ENCODE measurements at places on chromosomes 5 and 9. TPM values are rescaled to one million over a fixed set of nuclear protein-coding genes. Genes with fewer than 3 reads are reported as not detected.

DNA sequence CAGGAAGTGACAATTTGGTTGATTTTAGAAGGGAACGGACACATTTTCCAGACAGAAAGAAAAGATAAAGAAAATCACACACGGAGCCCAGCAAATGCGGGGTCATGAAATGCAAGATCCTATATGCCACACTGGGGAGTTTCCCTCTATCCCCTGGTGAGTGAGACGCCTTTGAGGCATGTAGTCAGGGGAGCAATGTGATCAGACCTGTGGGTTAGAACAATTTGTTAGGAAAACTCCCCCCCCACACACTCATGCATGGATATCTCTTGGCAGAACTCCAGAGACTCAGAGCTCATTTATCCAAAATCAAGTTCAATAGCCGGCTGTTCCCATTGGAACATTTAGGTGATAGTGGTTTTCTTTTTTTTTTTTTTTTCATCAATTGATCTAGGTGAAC lies 71.7 kb upstream of the TRIO start:
- H3K4me1 ChIP-seq = peaks cover 7% of the 10 kb centered on the region
- H3K4me3 ChIP-seq = no peak overlapping the region
- DNase-seq = no peak
- H3K36me3 ChIP-seq = peaks cover 4% of the 10 kb centered on the region
- peaks cover 3% of the 10 kb centered on the region for H3K27me3 ChIP-seq

- H3K4me3 ChIP-seq = peak overlapping the region; percentile 96
- no peaks in the 10 kb centered on the region for H3K36me3 ChIP-seq
- DNase-seq = no peak
- peaks cover 2% of the 10 kb centered on the region for H3K27me3 ChIP-seq
- H3K27ac ChIP-seq = peak overlapping the region; percentile 98
- peaks cover 30% of the 10 kb centered on the region for H3K4me1 ChIP-seq
Observed at GRCh38 chr9:128550226-128550625, 2.2 kb upstream of the SPTAN1 start.

GRCh38 chr9:97632248-97632984 lies 752 bp downstream of the TSTD2 start:
- no peak for DNase-seq
- H3K36me3 ChIP-seq = peaks cover 11% of the 10 kb centered on the region
- H3K27ac ChIP-seq = peak overlapping the region; percentile 100
- peaks cover 2% of the 10 kb centered on the region for H3K27me3 ChIP-seq
- peak overlapping the region; percentile 96 for H3K4me3 ChIP-seq

GRCh38 chr5:120053841-120054240 lies 410.3 kb upstream of the PRR16 start:
- H3K4me1 ChIP-seq = peaks cover 21% of the 10 kb centered on the region
- H3K27ac ChIP-seq = no peak overlapping the region
- no peak overlapping the region for H3K4me3 ChIP-seq
- no peaks in the 10 kb centered on the region for H3K27me3 ChIP-seq
- DNase-seq = no peak

- no peak for DNase-seq
- H3K36me3 ChIP-seq = no peaks in the 10 kb centered on the region
- no peak overlapping the region for H3K4me3 ChIP-seq
- H3K27me3 ChIP-seq = peaks cover 6% of the 10 kb centered on the region
- no peak overlapping the region for H3K27ac ChIP-seq
Observed at GRCh38 chr9:98909935-98910334, 33.8 kb upstream of the COL15A1 start.

DNA sequence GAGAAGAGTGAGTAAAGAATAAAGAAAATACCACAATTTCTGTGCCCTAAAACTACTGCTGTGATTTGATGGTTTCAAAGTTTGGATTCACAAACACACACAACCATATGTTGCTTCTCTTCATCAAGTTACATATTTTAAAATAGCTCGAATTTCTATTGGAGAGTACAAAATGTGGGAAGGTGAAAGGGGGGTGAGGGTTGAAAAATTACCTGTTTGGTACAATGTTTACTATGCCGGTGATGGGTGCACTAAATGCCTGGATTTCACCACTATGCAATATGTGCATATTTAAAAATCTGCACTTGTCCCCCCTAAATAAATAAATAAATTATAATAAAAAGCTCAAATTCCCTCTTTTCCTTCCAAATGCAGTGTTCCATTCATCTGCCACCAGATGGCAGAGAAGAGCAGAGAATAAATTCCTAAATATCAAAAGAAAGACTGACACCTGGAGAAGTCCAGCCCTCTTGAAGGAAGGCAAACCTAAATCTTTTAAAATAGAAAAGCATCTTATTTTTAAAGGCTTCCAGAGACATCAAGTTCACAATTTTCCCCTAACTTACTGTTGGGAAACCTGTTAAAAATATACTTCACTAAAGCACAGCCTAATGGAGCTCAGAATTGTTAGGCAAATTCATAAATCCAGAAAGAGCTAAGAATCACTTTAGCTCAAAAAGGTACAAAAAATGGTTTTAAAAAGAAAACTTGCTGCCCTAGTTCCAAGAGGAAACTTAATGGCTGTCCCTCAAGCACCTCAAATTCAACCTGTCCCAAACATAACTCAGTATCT lies 24.8 kb upstream of the HNRNPA0 start:
- DNase-seq = no peak
- H3K4me1 ChIP-seq = no peaks in the 10 kb centered on the region
- no peak overlapping the region for H3K4me3 ChIP-seq
- H3K36me3 ChIP-seq = no peaks in the 10 kb centered on the region
- H3K27me3 ChIP-seq = peaks cover 32% of the 10 kb centered on the region

- peaks cover 5% of the 10 kb centered on the region for H3K36me3 ChIP-seq
- no peaks in the 10 kb centered on the region for H3K4me1 ChIP-seq
- DNase-seq = no peak
- no peak overlapping the region for H3K27ac ChIP-seq
- no peaks in the 10 kb centered on the region for H3K27me3 ChIP-seq
- no peak overlapping the region for H3K4me3 ChIP-seq
Observed at GRCh38 chr5:167242701-167243100, 1048.7 kb upstream of the WWC1 start.

GRCh38 chr5:78361631-78361993 lies 1.2 kb downstream of the SCAMP1 start:
- peak overlapping the region; percentile 95 for H3K4me3 ChIP-seq
- peaks cover 35% of the 10 kb centered on the region for H3K4me1 ChIP-seq
- peaks cover 22% of the 10 kb centered on the region for H3K36me3 ChIP-seq
- no peaks in the 10 kb centered on the region for H3K27me3 ChIP-seq
- DNase-seq = no peak

DNA sequence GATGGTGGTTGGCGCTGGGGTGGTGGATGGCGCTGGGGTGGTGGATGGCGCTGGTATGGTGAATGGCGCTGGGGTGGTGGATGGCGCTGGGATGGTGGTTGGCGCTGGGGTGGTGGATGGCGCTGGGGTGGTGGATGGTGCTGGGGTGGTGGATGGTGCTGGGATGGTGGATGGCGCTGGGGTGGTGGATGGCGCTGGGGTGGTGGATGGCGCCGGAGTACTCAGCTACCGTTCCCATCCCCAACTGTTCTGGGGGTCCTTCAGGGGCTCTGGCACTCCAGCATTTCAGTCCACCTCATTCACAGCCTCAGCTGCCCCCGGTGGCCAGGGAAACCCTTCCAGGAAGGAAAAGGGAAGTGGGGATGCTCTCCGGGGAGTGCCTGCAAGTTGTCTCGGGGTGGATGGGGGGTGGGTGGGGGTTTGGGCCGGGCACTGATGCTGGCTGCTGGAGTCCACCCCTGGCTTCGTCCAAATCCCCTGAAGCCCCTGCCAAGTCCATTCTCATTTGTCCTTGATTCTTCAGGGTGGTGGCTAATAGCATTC lies 147.3 kb upstream of the COL5A1 start:
- H3K4me3 ChIP-seq = no peak overlapping the region
- H3K36me3 ChIP-seq = no peaks in the 10 kb centered on the region
- no peak overlapping the region for H3K27ac ChIP-seq
- DNase-seq = no peak
- peaks cover 60% of the 10 kb centered on the region for H3K4me1 ChIP-seq

- peaks cover 19% of the 10 kb centered on the region for H3K36me3 ChIP-seq
- H3K27ac ChIP-seq = peak overlapping the region; percentile 97
- H3K4me3 ChIP-seq = peak overlapping the region; percentile 57
- peaks cover 45% of the 10 kb centered on the region for H3K4me1 ChIP-seq
- peak; percentile 91 for DNase-seq
Observed at GRCh38 chr5:179313849-179314521, 31.3 kb downstream of the ADAMTS2 start.

DNA sequence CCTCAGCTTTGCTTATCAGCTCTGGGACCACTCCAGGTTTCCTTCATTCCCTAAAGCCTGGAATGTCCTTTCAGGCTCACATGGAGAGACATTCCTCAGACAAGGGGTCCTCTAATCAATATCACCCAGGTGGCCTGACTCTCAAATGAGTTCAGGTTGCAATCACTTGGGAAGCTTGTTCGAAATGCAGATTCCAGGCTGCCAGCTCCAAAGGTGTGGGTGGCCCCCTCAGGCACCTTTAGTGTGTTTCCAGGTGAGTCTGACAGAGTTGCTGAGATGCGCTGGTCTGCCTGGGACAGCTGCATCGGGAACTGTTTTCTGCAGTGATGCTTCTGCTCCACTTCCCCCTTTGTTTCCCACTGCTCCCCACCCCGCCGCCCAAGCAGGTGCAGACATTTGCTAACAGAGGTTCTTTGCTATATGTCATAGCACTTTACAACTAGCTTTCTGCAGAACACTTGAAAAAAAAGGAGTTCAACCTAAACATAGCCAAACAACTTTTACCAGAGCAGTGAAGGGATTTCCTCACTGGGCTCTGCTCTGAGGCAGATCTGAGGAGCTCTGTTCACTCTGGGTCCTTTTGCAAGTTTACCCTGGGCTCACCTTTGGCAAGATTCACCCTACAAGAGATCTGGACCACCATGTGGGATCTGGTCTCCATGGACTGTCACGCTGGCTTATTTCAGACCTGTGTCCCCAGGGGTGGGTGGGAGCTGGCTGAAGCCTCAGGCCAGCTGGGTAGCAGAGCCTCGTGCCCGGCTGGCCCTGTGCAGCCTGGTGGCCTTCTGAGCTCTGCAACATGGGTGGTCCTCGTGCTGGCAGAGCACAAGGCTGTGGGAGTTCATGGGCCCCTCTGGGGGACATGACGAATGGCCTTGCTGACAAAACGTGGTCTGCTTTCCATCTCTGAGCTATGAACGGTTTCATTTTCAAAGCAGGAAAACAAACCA lies 539.6 kb downstream of the CCDC171 start:
- DNase-seq = no peak
- H3K36me3 ChIP-seq = peaks cover 16% of the 10 kb centered on the region
- peaks cover 6% of the 10 kb centered on the region for H3K4me1 ChIP-seq
- H3K27me3 ChIP-seq = peaks cover 13% of the 10 kb centered on the region
- no peak overlapping the region for H3K4me3 ChIP-seq
- H3K27ac ChIP-seq = no peak overlapping the region

- peaks cover 30% of the 10 kb centered on the region for H3K4me1 ChIP-seq
- no peaks in the 10 kb centered on the region for H3K36me3 ChIP-seq
- H3K27ac ChIP-seq = peak overlapping the region; percentile 83
Observed at GRCh38 chr5:157290981-157291711, 25.2 kb downstream of the CYFIP2 start.

- H3K27ac ChIP-seq = no peak overlapping the region
- no peaks in the 10 kb centered on the region for H3K4me1 ChIP-seq
- no peaks in the 10 kb centered on the region for H3K36me3 ChIP-seq
- H3K4me3 ChIP-seq = no peak overlapping the region
Observed at GRCh38 chr9:101791938-101792337, 53.5 kb upstream of the GRIN3A start.

DNA sequence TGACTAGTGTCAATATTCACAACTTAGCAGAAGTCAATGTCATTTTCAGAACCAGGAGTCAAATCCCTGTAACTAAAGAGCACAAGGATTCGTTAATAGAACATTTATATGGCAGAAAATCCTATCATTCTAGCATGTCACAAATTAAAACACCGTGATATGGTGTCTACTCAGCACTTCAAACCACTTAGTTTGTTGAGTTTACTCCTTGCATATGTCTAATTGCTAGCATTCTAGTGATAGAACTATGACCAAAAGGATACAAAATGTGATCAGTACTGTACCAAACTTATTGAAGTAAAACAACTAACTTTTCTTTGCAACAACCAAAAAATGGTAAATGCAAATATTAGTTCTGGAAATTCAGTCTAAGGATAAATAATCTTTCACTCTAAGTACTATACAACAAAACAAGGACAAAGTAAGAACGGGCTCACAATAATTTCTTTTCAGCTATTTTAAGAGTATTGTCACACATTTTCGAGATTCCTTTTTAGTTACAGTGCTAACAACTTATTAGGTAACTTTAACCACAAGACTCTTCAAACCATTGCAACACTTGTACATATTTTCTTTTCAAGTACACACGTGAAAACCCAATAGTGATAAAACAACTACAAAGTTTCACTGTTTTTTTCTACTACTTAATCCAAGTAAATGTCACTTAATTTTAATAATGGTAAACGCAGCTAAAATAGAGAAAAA lies 845.2 kb upstream of the CDH10 start:
- no peaks in the 10 kb centered on the region for H3K36me3 ChIP-seq
- H3K27me3 ChIP-seq = no peaks in the 10 kb centered on the region
- H3K4me1 ChIP-seq = no peaks in the 10 kb centered on the region
- no peak overlapping the region for H3K4me3 ChIP-seq
- no peak overlapping the region for H3K27ac ChIP-seq

GRCh38 chr5:113806904-113807303 lies 293.4 kb downstream of the YTHDC2 start:
- peak; percentile 10 for DNase-seq
- H3K27ac ChIP-seq = peak overlapping the region; percentile 39
- H3K36me3 ChIP-seq = no peaks in the 10 kb centered on the region
- H3K4me3 ChIP-seq = peak overlapping the region; percentile 74

DNA sequence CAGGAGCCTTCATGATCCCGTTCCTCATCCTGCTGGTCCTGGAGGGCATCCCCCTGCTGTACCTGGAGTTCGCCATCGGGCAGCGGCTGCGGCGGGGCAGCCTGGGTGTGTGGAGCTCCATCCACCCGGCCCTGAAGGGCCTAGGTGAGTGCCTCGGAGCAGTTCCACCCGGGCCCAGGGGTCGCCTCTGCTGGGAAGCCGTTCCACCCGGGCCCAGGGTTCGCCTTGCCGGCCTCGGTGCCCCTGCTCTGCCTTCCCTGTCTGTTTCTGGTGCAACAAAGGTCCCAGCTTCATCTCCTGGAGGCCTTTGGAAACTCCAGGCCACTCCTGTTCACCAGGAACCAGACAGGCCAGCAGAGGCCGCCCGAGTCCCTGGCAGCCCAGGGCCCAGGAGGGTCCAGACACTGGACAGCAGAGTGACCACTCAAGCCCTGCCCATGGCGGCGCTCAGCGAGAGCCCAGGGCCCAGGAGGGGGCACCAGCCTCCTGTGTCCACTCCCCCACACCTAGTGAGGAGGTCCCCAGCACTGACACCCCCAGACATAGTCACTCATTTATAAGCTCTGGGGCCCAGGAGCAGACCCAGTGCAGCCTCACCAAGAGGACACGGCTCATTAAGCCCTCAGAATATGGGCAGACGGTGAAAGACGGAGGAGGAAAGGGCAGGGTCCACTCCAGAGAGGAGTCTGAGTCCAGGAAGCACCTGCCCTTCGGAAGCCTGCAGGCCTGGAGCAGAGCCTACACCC lies 7.5 kb downstream of the SLC6A19 start:
- H3K4me1 ChIP-seq = no peaks in the 10 kb centered on the region
- H3K27ac ChIP-seq = no peak overlapping the region
- peaks cover 15% of the 10 kb centered on the region for H3K27me3 ChIP-seq
- DNase-seq = no peak

WDR55 gene
- 32.9 TPM for total RNA-seq

LCN10 gene
- not detected for total RNA-seq

SV2C gene
- not detected for total RNA-seq

OBP2B gene
- not detected for total RNA-seq

SLF1 gene
- total RNA-seq = 5.8 TPM

GM2A gene
- total RNA-seq = 29.9 TPM

HMMR gene
- 30.1 TPM for total RNA-seq

RNF208 gene
- total RNA-seq = 1.9 TPM

ARL15 gene
- total RNA-seq = 16.0 TPM

SPAAR gene
- total RNA-seq = not detected

C5orf24 gene
- 60.7 TPM for total RNA-seq

SHLD3 gene
- 1.6 TPM for total RNA-seq

FAM163B gene
- total RNA-seq = not detected

All from HFFc6 (cell line).